EL (cell line): ENCODE measurements at places on chromosomes 2 and 18.

GRCh38 chr2:54928719-54929118, 121.5 kb downstream of the RTN4 start:
- no peak for DNase-seq

- DNase-seq: peak; percentile 25
These were observed 640.7 kb upstream of the ACVR2A start for GRCh38 chr2:147204102-147204501.

GRCh38 chr2:175576875-175577274, 395.4 kb upstream of the ATP5MC3 start:
- DNase-seq: no peak

DNA sequence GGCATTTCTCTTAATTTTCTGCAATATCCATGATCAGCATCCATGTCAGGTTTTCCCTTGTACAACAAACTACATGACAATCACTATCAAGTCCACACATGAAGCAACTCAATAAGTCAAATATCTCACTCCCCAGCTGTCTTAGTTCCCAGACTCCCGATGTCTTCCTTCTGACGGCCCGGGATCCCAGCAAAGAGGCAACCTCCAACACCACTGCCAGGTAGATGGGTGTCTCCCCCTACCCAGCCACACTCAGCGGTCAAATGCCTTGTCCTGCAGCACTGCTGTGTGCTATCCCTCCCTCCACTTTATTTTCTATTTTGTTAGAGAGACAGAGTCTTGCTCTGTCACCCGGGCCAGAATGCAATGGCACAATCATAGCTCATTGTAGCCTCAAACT, 23.3 kb downstream of the TRABD2A start:
- no peak for DNase-seq

DNA sequence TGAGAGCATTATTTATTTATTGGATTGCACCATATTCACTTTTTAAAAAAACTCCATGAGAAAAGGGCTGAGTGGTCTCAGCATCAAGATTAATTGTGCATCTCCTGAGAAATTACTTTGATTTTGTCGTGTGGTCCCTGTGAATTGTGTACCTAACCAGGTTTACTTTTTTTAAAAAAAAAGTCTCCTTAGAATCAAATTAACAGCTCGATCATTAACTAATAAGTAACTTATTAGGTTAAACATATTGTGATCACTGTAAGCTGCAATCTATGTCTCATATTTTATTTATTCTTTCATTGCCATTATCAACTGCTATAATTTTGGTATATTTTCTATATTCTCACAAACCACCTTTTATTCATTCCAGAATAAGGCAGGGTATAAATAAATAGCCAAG, 318.2 kb downstream of the ADCYAP1 start:
- no peak for DNase-seq

DNA sequence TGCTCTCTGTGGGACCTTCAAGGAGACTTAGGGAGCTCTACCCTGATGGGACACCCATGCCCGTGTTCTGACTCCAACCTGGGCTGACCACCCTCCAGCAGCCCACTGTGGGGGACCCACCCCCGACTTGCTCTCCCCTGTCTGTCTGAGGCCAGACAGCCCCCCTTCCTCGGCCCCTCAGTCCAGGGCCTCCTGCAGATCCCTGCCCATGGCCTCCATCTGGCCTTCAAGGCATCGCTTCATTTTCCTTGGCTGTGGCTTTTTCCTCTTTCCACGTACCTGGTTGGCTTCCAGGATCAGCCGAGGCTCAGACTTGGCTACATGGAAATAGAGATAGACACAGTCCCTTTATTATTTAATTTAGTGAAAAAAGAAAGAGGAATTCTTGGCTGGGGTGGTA, 290.0 kb downstream of the CYP26B1 start:
- DNase-seq: no peak

- DNase-seq: no peak
These were observed 125.3 kb upstream of the ITGB6 start for GRCh38 chr2:160325418-160325817.
